Stimulated activated CD8-positive, alpha-beta memory T cell treated with anti-CD3 and anti-CD28 coated beads, Interleukin-15, amount 100 ng/mL, for 4 hours (primary cell): ENCODE measurements at places on chromosomes 1 and 21.

DNA sequence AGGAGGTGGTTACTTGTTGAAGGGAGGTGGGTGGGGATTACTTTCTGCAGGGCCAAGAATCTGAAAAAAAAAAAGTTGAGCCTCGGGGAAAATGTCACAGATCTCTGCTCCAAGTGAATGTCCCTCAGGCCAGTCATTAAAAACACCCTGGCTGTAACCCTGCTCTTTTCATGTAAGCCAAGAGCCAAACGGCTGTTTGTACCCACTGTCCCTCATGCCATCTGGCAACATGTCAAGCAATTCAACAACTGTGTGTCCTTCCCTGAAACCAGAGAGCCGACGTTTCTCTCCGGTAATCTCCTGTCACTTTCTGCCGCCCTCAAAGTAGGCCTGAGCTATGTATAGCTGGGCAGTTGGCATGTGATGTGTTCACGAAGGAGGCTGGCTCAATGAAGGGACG, 14.7 kb downstream of the CASQ2 start:
- DNase-seq = no peak

DNA sequence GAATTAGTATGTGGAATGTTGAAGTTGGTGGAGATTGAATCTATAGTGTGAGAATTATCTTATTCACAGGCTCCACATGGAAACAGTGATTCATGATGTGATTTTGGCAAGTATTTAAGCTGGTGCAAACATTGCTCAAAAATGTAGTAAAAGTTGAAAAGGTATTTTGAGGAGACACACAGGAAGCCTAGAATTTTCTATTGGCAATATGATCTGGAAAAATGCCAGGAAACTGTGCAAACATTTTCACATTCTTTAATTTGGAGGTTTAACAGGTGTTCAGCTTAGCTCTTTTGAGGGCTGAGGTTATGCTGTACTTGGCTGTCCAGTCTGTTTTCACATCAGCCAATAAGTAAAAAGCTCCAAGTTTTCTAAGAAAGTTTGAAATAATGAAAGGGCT, 327.3 kb downstream of the RWDD3 start:
- DNase-seq = no peak

- DNase-seq = no peak
Measured at GRCh38 chr1:182702826-182703524, 18.6 kb upstream of the RGS8 start.

GRCh38 chr21:45293220-45293725, 5.6 kb upstream of the POFUT2 start:
- no peak for DNase-seq

DNA sequence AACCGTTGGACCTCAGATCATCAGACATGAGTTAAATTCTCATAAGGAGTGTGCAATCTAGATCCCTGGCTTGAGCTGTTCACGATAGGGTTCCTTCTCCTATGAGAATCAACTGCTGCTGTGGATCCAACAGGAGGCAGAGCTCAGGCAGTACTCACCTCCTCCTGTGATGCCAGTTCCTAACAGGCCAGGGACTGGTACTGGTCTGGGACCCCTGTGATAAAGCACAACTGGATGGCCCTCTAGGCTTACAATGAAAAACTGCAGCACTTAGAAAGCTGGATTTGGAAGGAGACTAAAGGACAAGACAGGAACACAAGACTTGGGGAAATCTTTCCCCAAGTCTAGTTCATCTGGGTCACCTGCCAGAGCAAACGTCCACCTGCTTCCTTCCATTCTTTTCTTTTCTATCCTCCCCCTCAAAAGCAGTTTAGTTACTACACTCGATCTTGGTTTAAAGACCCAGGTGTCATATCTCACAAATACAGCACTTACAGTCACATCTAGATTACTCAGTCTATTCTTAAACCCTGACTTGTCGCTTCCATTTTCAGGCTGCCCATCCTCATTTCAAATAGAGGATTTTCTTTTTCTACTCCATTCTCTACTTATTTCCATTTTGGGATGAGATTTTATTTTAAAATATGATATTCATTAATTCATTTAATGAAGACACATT, 59.8 kb downstream of the PTPN14 start:
- DNase-seq = no peak

GRCh38 chr1:229296541-229296941, 25.6 kb downstream of the RAB4A start:
- no peak for DNase-seq

GRCh38 chr1:175390081-175390481, 197.5 kb upstream of the KIAA0040 start:
- no peak for DNase-seq

GRCh38 chr1:232635778-232636356, 5.9 kb upstream of the SIPA1L2 start:
- no peak for DNase-seq

- no peak for DNase-seq
Measured at GRCh38 chr21:29233611-29234540, 64.8 kb upstream of the BACH1 start.

GRCh38 chr1:74690909-74691308, 17.3 kb upstream of the ERICH3 start:
- no peak for DNase-seq

- no peak for DNase-seq
Measured at GRCh38 chr1:3531928-3532327, 77.5 kb downstream of the ARHGEF16 start.

GRCh38 chr1:182725259-182726255, 41.2 kb upstream of the RGS8 start:
- DNase-seq = no peak

DNA sequence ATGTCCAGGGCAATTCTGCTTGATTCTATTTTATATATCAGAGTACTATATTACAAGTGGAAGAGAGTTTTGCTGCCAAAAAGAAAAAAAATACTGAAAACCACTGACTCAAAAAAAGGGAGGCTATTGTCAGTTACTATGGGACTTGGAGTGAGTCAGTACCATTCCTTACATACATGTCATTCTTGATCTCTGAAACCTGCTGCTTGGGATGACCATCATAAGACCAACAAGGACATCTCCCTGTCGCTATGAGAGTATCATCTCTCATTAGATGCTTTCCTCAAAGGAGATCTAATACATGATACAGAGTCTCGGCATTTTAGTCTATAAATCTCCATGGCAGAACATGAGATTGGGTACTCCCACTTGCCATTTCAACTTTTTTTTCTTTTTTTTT, 11.8 kb upstream of the INPP5B start:
- no peak for DNase-seq

- DNase-seq = no peak
Measured at GRCh38 chr1:169486281-169487051, 722 bp upstream of the SLC19A2 start.

DNA sequence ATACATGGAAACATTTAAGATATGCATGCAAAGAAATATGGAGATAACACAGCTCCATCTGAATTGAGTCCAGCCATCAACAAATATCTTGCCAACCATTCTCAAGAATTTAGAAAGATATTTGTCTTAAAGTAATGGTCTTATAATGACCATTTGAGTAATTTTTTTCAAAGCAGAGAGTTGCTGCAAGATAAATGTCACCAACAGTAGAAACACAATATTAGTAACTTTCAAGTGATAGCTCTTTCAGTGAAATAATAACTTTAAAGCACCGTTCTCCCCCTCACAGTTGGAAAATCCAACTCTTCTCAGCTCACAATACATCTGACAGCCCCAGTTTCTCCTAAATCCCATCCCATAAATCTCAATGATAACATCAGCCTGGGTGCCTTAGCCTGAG, 481.0 kb upstream of the ADAMTS5 start:
- no peak for DNase-seq

- DNase-seq = no peak
Measured at GRCh38 chr21:16070207-16070651, 340.4 kb downstream of the USP25 start.
